IPS DF 19.7 (cell line): ENCODE measurements at places on chromosomes 6 and 20.

GRCh38 chr6:7818257-7819214 lies 92.1 kb downstream of the TXNDC5 start:
- DNase-seq: no peak

GRCh38 chr20:63896264-63897105 lies 1.6 kb downstream of the DNAJC5 start:
- DNase-seq: no peak

DNA sequence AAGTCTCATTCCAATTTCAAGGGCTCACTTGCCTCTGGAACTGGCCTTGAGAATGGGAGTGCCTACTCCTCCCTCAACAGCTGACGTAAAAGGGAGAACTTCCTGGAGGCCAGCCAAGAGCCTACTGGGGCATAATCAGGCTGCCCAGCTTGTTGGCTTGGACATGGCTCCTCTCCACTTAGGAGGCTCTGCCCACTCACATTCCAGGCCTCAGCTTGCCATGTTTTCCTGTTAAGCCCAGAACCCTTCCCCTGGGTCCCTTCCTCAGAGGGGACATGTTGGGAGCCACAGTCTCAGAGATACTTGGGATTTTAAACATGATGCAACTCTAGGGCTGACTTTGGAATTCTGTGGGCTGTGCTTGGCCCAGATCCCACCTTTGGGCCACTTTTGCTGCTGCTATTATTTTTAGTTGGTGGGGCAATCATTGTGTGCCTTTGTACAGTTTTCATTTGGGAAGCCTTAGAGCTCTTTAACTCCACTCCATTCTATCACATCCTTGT lies 31.5 kb upstream of the ADTRP start:
- no peak for DNase-seq

- DNase-seq: no peak
Measured at GRCh38 chr20:11728937-11729336, 188.8 kb upstream of the BTBD3 start.

DNA sequence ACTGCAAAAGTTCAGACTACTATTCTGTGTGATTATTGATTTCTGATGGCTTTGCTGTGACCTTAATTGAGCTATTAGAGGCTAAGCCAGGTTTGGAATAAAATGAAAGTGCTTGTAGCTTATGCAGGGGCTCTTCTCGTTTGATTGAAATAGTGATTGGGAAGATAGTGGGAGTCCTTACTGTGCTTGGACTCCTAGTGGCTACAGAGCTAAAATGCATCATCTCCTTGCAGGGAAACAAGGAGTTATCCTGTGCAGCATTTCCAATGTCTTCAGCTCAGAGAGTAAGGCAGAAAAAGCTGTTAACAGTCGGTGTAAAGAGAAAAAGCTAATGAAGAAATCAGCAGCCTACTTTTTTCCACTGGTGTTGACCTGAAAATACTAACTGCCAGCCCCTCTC lies 173.5 kb downstream of the SLC35F1 start:
- DNase-seq: no peak

GRCh38 chr6:25685251-25685650 lies 33.2 kb downstream of the SCGN start:
- DNase-seq: no peak

- DNase-seq: no peak
Measured at GRCh38 chr6:153538491-153538890, 407.4 kb upstream of the RGS17 start.

DNA sequence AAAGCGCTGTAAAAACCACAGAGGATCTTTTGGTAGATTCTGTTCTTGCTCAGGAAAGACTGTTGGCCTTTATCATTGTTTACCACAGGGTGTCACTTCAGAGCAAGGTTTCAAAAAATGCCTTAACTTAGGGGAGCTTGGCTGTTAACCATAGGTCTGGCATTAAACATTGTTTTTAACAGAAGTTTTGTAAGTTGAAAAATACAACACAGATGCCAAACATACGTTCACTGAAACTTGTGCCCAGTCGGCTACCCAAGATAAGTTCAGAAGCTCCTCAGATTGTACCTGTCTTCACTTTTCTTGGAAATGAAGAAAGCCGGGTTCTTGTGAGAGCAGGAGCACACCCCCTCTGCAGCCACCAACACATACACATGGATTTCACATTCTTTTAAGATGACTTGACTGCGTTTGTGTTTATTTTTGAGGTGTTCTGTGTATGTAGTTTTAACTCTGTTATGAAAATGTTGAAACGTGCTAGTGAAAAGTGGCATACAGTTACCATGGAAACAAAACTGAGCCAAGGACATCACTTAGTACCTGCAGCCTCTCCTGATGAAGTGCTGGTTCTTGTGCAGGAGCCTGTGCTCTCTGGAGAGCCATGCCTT lies 64.9 kb downstream of the SYCP2L start:
- DNase-seq: no peak

DNA sequence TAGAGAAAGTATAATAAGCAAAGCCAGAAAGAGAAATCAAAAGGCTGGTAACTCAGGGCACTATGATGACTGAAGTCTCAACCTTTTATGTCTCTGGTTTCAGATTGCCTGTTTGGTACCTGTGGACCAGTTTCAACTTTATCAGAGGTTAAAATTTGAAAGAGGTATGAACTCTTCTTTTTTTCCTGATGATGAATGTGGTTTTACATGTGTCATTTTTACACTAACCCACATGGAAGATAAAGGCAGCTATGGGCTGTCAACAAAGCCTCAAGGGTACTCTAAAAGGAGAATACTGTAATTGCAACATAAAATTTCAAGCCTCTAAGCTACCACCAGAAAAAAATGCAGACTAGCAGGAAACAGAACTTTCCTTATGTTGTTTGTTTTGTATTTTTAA lies 52.4 kb downstream of the RNF144B start:
- no peak for DNase-seq

DNA sequence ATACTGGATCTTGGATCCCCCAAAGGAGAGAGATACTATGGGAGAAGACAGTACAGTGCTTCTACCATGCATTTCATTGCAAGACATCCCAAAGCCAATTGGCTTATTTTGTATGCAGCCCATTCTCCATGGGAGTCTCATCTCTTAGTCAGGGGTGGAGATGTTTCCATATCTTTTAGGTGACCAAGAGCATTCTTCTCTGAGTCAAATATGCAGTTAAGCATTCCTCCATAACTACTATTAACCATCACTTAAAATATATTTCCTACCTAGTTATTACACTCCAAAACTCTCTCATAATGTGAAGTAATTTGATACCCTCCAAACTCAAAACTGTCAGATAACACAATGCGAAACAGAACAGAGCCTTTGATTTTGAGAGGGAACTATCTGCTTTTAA lies 542.6 kb downstream of the HDGFL1 start:
- DNase-seq: no peak

DNA sequence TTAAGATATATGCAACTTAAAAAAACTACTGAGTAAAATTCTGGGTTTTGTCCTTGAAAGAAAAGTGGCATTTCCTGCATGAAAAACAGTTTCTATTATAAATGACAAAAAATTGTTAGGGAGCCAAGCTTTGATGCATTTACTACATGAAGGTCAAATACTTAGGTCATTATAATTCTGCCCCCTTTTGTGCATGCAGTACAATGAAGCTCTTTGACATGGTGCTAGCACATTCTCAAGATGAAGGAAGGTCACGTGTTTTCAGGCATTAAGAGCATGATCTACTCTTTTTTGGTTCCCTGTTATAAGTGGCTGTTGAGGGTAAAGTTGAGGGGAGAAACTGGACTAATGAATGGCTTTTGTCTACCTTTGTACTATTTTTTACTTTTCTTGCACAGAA lies 72.7 kb downstream of the FOXO3 start:
- DNase-seq: no peak

- DNase-seq: no peak
Measured at GRCh38 chr6:30557683-30557981, 537 bp downstream of the PRR3 start.

GRCh38 chr20:19181552-19181951 lies 30.9 kb upstream of the SLC24A3 start:
- no peak for DNase-seq

GRCh38 chr6:3277851-3278416 lies 19.2 kb downstream of the PSMG4 start:
- DNase-seq: no peak

GRCh38 chr6:85449388-85449817 lies 480 bp upstream of the NT5E start:
- no peak for DNase-seq

DNA sequence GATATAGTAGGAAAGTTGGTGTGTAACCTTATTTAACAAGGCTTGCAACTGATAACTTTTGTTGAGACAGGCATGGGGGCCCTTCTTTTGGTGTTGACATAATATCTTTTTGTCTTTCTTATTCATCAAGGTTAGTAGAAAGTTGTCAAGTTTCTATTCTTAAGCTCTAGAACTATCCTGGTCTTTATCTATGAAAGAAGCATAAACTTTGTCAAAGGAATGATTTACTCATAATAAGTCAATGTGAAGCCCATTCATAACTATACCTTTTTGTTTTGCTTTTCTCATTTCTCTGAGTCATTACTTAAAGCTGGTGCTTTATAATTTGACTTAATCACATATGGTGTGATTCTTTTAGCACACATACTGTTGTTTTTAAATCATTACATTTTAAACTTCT lies 312.4 kb downstream of the UTRN start:
- no peak for DNase-seq

- DNase-seq: no peak
Measured at GRCh38 chr6:161038229-161039031, 46.9 kb downstream of the MAP3K4 start.

- DNase-seq: no peak
Measured at GRCh38 chr20:62226707-62227590, 6.9 kb upstream of the HRH3 start.

- DNase-seq: peak; percentile 59
Measured at GRCh38 chr6:118735320-118735719, 83.9 kb upstream of the CEP85L start.

DNA sequence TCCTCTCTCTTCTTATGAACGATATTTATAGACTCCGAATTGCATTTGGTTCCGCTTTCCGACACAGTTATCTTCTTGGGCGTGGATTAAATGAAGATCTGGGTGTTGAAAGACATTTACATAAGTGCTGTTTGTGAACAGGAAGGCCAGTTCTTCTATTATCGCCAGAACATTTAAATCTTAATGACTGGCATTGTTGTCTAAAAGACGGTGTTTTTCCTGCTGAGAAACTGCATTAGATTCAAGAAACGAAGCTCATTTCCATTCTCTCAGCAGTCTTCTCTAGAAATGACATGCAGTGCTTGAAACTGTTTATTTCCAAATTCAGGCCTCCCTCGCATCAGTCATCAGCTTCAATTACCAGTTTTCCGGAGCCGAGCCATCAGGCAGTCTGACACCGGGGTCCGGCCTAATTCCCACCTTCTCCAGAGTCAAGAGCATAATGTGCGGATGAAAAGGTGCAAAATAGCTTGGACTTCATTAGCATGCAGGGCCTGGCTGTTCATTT lies 16.0 kb downstream of the LINC00237 start:
- no peak for DNase-seq
